ENCODE measurements at places on chromosomes 6 and 20. TPM values are rescaled to one million over a fixed set of nuclear protein-coding genes. Genes with fewer than 3 reads are reported as not detected.

MTG2 gene
- total RNA-seq, result 26.6 TPM

CAP2 gene
- 306 TPM for total RNA-seq

PDYN gene
- not detected for total RNA-seq

NKAPL gene
- 10.1 TPM for total RNA-seq

PLCG1 gene
- 46.4 TPM for total RNA-seq

ZSCAN23 gene
- not detected for total RNA-seq

NEURL2 gene
- 6.6 TPM for total RNA-seq

SSTR4 gene
- total RNA-seq, result not detected

GSTA2 gene
- total RNA-seq, result not detected

EDN3 gene
- 0.66 TPM for total RNA-seq

ULBP1 gene
- not detected for total RNA-seq

R3HDML gene
- not detected for total RNA-seq

JPH2 gene
- total RNA-seq, result 18.3 TPM

GNAS-AS1 gene
- total RNA-seq, result not detected

MAP7 gene
- total RNA-seq, result 0.33 TPM

RBCK1 gene
- 59.8 TPM for total RNA-seq

MRPS26 gene
- 69.8 TPM for total RNA-seq

FAM50B gene
- 19.6 TPM for total RNA-seq

OXT gene
- total RNA-seq, result not detected

PHACTR1 gene
- 0.82 TPM for total RNA-seq

TRIM10 gene
- not detected for total RNA-seq

PHACTR2 gene
- total RNA-seq, result 26.3 TPM

ACTL10 gene
- not detected for total RNA-seq

TRIM40 gene
- not detected for total RNA-seq

KCNB1 gene
- total RNA-seq, result 7.6 TPM

SEMG1 gene
- total RNA-seq, result not detected

PRSS16 gene
- not detected for total RNA-seq

MRAP2 gene
- not detected for total RNA-seq

GCNT2 gene
- 0.56 TPM for total RNA-seq
